ENCODE measurements at places on chromosomes 5 and 9.

- no peak for DNase-seq
Measured at GRCh38 chr9:89466451-89467277, 31.2 kb downstream of the SEMA4D start.

GRCh38 chr9:14136646-14137370 lies 177.1 kb downstream of the NFIB start:
- DNase-seq: no peak

GRCh38 chr9:77161966-77162365 lies 15.4 kb upstream of the VPS13A start:
- DNase-seq: no peak

DNA sequence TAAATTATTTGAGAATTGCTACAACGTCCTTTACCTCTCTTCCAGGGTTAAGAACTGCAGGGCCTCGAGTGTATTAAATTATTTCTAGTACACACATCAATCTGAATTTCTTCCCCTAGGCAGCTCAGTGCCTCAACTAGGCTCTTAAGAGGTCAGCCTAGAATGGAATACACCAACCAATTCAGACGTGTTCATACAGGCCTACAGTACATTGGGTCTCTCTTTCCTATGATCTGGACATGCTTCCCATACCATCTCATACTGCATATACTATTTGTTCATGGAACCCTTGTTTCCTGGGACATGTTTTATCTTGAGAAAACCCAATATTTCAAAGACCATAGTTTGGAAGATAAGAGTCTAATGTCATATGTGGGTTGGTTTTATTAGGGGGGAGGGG lies 434.1 kb upstream of the WWC1 start:
- no peak for DNase-seq

DNA sequence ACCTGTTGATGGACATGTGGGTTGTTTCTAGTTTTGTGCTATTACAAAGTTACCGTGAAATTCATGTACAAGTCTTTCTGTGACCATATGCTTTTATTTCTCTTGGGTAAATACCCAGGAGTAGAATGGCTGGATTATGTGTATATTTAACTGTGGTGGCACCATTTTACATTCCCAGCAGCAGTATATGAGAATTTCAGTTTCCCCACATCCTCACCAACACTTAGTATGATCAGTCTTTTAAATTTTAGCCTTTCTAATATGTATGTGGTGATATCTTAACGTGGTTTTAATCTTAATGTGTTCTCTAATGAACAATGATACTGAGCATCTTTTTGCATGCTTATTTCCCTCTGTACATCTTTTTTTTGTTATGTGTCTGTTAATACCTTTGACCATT lies 36.6 kb downstream of the GALNT10 start:
- no peak for DNase-seq

DNA sequence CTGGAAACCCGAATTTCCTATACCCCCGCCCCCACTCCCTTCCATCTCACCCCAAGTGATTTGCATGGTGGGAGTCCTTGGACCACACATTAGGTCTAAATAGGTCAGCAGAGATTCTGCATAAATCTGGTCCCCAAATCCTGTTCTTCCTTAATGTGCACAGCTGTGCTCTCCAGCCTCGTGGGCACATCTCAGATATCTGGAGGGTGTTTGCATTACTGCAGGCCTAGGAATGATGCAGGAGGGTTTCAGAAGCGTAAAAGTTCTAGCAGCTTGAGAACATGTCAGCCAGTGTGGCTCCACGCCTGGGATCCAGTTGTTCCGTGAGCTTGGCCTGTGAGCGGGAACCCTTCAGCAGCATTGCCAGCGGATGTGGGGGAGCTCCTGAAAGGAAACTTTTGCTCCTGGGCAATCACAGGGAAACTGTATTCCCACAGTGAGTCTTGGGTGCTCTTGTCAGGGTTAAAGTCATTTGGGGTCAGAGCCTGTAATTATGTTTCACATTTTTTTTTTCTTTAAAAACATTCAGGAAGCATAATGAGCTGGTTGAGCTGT lies 12.9 kb downstream of the ARHGAP26 start:
- no peak for DNase-seq

DNA sequence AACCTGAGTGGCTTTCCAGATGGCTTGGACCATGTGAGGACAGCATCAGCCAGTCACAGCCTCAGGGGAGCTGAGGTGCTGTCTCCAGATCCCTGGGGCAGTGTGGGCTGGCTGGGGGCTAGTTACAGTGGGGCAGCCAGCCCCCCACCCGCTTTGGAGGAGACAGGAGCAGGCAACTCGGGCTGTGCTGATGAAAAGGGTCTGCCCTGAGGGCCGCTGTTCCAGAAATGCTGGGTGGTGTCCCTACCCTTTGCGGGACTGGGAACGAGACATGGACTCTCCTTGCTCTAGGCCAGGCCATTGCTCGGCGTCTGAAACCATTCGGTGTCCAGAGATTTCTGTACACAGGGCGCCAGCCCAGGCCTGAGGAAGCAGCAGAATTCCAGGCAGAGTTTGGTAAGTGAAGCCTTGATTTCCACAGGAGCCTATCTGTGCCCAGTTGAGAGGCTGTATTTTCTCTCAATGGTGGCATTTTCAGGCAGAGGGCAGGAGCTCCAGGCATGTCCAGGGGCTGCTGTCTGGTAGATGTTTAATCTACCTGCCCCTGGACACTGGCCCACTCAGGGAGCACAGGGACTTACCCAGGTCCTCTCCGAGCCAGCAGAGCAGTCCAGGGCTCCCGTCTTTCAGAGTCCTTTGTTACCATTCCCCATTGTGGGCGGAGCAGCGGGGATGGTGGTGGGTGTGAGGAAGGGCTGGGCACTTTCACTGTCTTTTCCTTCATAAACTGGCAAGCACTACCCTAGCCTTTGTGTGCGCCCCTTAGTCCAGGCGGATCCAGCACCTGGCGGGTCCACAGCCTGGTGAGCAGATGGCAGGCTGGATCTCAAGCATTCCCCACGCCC lies 7.2 kb downstream of the GRHPR start:
- no peak for DNase-seq

- no peak for DNase-seq
Measured at GRCh38 chr5:77912721-77913120, 136.6 kb upstream of the TBCA start.

- no peak for DNase-seq
Measured at GRCh38 chr5:179409806-179410205, 64.5 kb upstream of the ADAMTS2 start.

GRCh38 chr5:139131465-139131864 lies 66.7 kb downstream of the SIL1 start:
- DNase-seq: no peak

- no peak for DNase-seq
Measured at GRCh38 chr5:67921004-67921601, 294.5 kb upstream of the PIK3R1 start.

- no peak for DNase-seq
Measured at GRCh38 chr5:133980652-133981051, 12.2 kb upstream of the C5orf15 start.

DNA sequence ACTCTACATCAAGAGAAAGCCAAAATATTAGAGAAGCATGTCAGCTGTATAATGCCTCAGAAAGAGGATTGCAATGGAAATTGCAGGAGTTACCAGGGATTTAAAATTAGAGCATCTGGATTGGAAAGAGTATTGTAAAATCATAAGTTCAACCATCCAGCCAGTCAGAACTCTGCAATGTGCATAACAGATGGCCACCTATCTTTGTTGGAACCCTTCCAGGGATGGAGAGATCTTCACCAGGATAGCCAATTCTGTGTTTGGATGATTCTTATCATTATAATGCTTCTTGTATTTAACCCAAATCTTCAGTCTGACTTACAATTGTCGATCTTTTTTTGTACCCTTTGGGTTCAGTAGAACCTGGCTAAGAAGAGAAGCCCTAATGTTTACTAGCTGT lies 164.4 kb downstream of the TLR4 start:
- DNase-seq: no peak

DNA sequence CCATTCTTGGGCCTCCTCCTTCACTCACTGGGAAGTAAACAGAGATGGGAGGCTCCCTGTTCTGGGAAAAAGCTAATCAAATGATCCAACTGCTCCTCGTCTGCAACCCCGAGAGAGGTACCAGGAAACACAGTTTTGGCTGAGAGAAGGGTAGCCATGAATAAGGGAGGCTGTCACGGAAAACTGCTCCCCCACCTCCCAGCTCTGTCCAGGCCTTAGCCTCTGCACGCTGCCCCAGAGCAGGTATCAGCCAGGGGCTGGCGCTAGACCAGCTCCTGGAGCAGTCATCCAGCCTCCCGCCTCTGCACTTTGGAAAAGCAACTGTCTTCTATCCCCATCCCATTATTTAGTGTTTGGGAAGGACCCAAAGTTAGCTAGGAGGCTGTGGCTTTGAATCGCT lies 266.1 kb downstream of the NDUFS4 start:
- no peak for DNase-seq

GRCh38 chr9:15080401-15080800 lies 170.2 kb upstream of the FREM1 start:
- no peak for DNase-seq

DNA sequence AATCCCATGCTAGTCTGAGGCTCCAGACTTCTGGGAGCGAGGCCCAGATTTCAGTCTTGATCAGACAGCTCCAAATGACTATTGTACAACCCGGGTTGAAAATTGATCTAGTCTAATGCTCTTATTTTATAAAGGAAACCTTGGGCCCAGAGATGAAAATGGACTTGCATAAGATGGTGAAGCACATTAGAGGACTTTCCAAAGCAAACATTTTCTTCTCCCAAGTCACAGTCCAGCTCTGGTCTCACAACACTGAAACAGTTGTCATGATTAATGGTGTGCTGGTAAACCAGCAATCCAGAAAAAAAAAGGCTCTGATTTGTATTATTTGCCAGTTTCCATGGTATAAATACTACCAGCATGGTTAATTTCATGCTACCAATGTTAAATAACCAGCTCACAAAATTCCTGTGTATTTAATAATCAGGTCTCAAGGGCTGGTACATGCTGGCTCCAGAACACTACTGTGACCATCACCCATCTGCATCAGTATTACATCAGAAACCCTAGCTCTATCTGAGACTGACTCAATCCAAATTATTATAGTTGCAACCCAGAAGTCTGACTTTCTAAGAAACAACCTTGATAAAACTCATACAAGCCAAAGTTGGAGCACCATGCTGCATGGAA lies 32.5 kb upstream of the ABLIM3 start:
- no peak for DNase-seq

DNA sequence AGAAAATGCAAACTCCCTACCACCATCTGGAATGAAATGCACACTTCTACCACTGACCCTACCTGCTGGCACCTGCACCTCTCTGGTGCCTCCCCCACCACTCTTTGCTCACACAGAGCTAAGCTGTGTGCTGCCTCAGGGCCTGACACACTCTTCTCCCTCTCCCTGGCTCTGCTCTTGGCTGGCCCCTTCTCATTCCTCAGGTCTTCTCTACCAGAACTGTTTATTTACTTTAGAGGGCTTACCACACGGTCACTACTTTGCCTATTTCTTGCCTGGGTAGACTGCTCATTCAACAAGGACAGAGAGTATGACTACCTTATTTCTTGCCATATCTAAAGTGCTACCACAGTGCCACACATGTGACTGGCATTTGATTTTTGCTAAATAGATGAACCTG lies 3.3 kb downstream of the REEP5 start:
- DNase-seq: no peak

DNA sequence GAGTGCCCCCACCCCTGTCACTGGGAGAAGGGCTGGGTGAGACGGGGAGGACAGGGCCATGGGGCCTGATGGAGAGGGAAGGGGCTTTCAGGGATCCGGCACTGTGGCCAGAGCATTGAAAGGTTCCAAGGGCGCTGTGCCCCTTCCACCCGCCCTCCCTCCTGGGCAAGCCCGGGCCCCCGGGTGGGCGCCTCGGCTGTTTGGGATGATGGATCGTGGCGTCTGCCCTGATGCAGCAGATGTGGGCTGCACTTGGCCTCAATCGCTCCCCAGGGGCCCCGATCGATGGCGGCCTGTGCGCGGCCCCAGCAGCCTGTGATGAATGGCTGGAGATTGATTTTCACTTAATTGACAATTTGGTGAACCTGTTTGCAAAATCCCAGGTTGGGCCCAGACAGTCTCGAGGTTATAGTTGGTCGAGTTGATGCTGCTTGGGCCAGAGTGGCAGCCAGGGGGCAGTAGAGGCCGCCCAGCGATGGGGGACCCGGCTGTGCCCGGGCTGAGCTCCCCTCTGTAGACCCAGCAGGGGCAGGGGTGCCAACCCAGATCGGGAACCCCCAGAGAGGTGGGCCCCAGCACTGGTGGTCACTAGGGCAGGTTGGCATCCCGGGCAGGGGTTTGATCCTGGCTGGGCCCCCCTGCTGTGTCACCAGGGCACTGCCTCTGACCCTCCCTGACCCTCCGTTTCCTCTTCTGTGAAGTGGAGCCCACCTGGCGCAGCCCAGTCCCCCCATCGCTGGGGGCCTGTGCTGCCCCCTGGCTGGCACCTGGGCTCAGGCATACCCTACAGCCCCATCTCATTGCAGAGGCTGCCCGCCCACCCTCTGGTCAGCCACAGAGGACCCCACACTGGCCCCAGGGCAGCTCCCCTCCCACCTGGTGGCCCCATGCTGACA lies 34.7 kb downstream of the LHX3 start:
- DNase-seq: peak; percentile 84

DNA sequence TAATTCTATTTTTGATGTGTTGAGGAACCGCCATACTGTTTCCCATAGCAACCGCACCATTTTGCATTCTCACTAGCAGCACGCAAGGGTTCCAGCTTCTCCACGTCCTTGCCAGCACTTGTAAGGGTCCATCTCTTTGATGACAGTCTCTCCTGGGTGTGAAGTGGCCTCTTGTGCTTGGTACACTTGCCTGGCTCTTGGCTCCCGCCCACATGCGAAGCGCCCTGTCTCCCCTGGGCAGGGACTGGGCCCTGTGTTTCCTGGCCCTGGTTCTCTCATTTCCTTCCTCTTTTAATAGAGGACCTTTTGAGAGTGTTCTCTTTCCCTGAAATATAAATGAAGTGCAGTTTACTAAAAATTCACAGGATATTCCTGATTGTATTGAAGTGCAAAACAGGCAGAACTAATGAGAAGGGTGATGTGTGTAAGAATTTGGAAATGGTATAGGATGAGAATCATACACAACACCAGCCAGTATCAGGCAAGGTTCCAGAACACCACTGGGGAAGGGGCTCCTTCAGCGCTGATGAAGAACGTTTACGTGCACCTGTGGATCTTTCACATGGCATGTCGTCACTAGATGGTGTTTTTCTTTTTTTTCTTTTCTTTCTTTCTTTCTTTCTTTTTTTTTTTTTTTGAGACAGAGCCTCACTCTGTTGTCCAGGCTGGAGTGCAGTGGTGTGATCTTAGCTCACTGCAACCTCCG lies 73.0 kb downstream of the EHMT1 start:
- DNase-seq: peak; percentile 40

GRCh38 chr9:96522366-96522765 lies 72.4 kb downstream of the HABP4 start:
- no peak for DNase-seq

- DNase-seq: no peak
Measured at GRCh38 chr5:138078006-138078643, 5.7 kb upstream of the WNT8A start.

- DNase-seq: no peak
Measured at GRCh38 chr9:2060424-2060823, 45.3 kb downstream of the SMARCA2 start.

All from germinal center (tissue), 1 donor.